Stimulated activated CD4-positive, alpha-beta T cell treated with anti-CD3 and anti-CD28 coated beads, Interleukin-4, amount 100 ng/mL, for 4 hours (primary cell): ENCODE measurements at places on chromosomes 16 and 17.
A peak's percentile ranks its signal among the peaks of the same experiment; 100 is the strongest.

DNA sequence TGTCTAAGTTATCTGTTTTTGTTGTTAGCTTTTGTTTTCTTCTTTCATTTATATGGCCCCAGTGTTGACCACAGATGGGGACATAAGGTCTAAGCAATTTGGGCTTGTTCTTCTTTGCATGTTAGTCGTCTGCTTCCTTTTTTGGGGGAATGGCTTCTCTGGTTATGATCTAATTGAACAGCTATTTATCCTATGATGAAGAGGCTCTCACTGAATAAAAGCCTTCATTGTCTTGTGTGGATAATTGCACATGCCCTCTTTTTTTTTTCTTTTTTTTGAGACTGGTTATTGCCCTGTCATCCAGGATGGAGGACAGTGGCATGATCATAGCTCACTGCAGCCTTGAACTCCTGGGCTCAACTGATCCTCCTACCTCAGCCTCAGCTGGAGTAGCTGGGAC lies 13.7 kb downstream of the SMARCE1 start:
- DNase-seq: no peak

DNA sequence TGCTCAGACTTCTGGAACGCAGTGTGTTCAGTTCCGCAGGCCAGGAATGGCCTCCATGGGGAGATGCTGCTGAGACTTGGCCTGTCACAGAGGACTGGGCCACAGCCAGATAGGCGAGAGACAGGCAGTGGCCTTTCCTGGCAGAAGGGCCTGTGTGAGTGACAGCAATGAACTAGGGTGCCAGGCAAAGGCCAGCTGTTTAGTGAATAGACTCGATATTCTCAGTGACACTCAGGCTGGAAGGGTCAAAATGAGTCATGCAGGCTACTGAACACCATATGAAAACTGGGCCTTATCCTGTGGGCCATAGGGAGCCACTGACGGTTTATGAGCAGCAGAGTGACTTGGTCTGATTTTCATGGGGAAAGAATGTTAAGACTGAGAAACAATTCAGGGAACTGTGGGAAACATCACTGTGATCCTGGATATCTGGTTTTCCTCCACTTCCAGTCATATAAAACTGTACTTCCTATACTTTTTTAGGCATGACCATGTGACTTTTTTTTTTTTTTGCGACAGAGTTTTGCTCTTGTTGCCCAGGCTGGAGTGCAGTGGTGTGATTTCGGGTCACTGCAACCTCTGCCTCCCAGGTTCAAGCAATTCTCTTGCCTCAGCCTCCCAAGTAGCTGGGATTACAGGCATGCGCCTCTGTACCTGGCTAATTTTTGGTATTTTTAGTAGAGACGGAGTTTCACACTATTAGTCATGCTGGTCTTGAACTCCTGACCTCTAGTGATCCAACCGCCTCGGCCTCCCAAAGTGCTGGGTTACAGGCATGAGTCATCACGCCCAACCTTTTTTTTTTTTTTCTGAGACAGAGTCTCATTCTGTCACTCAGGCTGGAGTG lies 5.2 kb upstream of the NUBP1 start:
- peak; percentile 33 for DNase-seq

DNA sequence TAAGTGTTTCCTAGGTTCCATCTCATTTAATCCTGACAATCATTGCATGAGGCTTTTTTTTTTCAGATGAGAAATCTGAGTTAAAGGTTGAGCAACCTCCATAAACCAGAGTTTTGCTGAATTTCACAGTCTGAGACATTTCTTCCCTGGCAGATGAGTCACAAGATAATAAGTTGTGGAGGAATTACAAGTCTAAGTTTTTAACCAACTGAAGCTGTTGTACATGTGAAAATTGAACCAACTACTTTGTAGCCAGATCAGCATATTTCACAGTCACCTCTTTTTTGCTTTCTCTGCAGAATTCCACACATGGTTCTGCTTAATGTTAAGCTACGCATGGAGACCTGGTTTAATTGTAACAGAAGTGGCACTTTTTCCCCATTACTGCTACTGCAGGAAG lies 765.6 kb downstream of the CDH11 start:
- DNase-seq: no peak

GRCh38 chr16:66696669-66697630 lies at the start of gene CMTM4:
Gene CMTM4, minus strand, starts transcription at chr16:66696743. Its CDS starts 218 bp downstream, at chr16:66696525.
- DNase-seq: peak; percentile 66

DNA sequence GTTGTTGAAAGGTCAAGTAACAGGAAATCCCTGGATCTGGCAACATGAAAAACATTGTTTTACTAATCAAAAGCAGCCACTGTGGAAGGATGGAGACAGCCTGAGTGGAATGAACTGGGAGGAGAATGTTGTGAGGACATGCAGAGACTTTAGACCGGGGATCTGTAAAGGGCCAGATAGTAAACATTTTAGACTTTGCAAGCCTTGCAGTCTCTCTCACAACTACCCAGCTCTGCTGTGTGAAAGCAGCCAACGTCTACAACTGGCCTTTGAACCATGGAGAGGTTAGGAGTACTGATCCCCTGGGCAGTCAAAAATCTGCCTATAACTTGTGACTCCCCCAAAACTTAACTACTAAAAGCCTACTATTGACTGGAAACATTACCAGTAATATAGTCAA lies 41.5 kb upstream of the TOM1L1 start:
- no peak for DNase-seq

DNA sequence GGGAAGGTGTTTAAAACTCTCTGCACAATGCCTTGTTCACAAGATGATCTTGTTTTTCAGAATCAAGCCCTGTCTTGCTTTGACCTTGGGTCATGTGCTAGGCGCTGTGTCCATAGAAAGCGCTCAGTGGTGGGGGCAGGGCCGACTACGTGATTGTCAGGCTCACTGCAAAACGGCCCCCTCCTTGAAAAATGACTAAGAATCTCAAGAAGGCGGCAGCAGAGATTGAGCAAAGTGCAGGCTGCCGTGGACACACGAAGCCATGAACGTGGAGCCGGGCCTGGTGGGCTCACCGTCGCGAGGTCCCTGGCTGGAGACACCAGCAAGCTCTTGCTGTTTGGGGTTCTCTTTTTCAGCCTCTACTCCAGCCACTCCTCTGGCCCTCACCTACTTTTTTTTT lies 10.2 kb downstream of the ATP2C2 start:
- no peak for DNase-seq

- DNase-seq: no peak
Observed at GRCh38 chr16:72983241-72983640, 64.7 kb downstream of the ZFHX3 start.

DNA sequence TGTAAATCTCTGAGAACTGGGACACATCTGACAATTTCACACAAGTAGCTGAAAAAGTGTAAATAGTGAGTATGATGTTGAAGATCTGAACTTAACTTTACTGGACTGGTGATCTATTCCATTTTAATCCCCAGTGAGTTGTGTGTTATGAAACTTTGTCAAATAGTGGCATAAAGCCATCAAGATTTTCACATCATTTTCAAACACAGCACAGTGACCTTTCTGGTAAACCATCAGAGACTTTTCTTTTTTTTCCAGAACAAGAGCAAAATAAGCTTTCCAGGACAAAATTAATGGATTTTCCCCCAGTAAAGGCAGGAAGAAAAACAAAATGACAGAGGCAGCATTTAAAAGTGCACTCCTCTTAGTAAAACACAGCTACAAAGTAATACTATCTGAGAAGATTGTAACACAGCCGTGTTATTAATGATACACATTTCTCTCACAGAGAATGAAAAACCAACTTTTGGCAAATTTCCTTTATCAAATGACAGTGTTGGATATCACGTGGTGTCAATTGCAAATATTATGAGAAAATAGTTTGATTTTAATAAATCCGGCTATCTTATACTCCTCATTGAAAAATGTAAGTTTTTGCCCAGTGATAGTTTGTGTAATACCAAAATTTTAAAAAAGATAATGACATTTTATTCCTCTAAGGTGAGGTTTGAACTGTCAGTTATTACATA lies 16.8 kb upstream of the COL1A1 start:
- no peak for DNase-seq

DNA sequence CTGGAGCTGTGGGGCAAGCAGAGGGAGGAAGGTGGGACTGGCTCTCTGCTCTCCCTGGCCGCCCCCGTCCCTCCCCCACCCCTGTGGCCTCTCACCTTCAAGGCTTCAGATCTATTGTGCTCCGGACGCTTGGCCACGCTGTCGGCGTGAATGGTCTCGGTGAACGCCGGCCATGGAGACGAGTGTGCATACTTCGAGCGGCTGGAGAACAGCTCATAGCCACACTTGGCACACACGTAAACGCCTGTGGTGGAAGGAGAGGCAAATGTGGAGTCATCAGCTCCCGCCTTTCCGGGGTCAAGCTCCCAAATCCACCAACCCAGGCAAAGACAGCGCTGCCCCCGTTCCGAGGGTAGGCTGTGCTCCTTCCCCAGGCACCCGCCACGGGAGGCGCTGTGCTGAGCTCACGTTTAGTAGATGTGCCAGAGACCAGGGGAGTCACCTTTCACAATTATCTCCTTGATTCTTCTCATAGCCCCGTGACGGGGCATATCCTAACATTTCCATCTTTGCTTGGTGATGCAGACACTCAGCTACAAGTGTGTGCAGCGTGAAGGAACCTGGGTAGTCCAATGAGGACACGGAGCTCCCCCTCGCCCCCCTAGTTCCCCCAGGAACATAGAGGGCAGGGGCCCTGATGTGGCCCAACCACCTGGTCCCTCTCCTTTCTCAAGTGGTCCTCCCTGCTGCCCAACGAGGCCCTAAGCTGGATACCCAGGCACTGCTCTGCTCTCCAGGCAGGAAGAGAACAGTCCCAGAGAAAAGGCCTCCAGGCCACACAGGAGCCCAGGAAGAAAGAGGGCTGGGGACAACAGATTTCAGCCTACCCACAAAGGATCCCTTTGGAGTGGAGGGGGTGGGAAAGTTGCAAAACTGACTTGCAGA lies 1.6 kb downstream of the MSRB1 start:
- no peak for DNase-seq

DNA sequence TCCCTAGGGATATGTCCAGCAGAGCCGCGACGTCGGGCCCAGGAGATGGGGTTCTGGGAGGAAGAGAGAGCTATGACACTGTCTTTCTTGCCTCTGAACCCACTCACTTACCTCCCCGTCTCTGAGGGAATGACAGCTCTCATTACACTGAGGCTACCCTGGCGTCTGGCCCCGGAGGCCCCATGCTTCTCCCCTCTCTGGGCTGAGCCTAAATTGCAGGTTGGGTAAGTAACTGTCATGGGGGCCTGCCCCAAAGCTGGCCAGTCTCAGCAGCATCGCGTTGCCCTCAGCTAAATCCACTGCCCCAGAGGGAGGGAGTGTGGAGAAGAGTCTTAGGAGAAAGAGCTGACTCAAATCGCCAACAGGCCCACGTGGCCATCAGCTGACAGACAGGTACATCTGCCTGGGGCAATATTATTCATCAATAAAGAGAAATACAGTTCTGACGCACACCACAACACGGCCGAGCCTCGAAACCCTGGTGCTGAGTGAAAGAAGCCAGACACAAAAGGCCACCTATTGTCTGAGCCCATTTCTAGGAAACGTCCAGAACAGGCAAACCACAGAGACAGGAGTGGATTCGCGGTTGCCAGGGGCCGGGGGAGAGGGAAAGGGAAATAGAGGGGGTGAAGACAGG lies 156.4 kb downstream of the C16orf95 start:
- DNase-seq: no peak

- DNase-seq: no peak
Observed at GRCh38 chr17:56638591-56639051, 45.1 kb downstream of the NOG start.

- no peak for DNase-seq
Observed at GRCh38 chr17:77479372-77480198, 338.8 kb downstream of the SEC14L1 start.

GRCh38 chr16:73113336-73113735 lies 65.4 kb upstream of the ZFHX3 start:
- DNase-seq: no peak

DNA sequence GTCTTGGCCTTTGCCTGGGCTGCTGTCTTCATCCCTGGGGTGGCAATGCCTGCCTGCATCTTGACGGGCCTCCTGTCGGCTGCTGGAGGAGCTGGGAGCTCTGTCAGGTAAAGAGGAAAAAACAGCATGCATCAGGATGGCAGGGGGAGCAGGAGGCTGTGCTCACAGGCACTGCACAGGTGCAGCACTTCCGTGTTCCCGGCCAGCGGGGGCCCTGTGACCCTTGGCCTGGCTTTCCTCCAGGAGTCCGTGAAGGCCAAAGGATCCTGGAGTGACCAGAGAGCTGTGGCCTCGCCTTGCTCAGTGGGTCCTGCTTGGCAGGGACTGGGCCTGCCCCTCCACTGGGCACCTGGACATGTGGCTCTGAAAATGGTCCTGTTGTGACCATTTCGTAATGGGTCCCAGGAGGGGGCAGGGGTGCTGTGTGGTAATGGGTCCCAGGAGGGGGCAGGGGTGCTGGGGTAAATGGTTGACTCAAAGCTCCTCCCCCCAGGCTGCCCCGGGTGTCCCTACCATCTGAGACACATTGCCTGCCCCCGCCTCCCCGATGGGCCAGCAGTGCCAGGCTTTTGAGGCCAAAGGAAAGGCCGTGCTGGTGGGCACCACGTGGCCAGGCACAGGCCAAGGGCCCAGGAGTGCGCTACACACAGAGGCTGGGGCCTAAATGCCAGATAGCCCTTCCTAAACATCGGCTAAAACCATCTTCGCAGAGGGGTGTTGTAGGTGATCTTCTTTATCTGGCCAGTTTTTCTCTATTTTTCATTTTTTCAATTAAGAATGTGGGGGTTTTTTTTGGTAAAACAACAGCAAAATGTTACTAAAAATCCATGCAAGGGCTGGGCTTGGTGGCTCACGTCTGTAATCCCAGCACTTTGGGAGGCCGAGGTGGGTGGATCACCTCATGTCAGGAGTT lies 4.0 kb upstream of the FASN start:
- DNase-seq: no peak

GRCh38 chr16:22220069-22220440 lies 14.0 kb downstream of the EEF2K start:
- DNase-seq: no peak

- no peak for DNase-seq
Observed at GRCh38 chr16:82947698-82948097, 320.9 kb downstream of the CDH13 start.

DNA sequence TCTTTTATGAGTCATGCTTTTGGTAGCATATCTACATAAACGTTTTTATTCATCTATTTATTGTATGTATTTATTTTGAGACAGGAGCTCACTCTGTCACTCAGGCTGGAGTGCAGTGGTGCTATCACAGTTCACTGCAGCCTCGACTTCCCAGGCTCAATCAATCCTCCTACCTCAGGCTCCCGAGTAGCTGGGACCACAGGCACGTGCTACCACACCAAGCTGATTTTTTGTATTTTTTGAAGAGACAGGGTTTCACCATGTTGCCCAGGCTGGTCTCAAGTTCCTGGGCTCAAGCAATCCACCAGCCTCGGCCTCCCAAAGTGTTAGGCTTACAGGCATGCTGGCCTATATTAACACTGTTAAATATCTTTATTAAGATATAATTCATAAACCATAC lies 20.4 kb upstream of the IL4R start:
- no peak for DNase-seq
